ENCODE measurements at places on chromosomes 2 and 18.

DNA sequence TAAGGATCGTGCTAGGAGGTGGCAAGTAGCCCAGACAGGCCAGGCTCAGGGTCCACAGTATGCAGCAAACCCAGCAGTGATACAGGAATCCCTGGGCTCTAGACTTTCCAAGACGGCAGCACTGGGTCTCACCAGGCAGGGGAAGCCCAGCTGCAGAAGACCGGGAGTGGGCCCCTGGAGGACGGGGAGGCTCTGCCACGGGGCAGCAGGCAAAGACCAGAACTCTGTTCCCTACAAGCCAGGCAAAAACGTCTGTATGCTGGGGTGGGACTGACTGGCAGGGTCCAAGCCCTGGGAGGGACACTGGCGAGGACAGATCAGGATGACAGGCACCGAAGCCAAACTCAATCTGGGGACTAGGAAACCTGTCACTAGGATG, 98.9 kb upstream of the SEC11C start:
- DNase-seq, result no peak

- DNase-seq, result no peak
These were observed at the start of gene MATN3 for GRCh38 chr2:20012282-20013125. Gene MATN3 (minus strand): TSS chr2:20012668. CDS start chr2:20012631, 37 bp downstream.

DNA sequence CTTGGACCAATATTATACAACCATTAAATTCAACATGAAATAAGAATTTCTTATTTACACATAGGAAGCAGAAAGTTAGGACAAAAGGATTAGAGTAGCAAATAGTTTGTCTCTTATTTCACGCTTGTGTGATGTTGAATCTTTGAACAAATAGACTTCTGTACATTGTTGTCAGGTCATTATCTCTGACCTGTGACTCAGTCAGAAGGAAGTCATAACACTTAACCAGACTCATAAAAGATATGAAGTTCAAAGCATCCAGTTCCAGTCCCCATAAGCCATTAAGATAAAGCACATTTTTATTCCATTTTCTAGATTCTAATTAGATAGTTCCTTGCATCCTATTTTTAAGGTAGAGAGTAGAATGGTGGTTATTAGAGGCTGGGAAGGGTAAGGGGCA, 130.8 kb downstream of the UPP2 start:
- no peak for DNase-seq

DNA sequence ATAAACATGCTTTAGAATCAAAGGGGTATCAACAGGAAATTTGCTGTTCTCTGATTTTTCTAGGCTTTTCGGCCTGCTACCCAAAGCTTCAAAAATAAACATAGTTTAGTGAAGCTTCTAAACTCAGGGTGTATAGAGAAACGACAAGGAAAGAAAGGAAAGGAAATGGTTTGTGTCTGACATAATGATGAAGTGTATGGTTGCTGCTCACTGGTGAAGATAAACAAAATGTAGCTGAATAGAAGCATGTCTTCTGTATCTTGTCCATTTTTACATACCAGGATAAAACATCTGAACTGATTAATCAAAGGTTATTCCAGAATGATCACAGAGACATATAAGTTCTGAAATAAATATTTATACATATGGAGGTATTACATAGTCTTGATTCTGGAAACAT, 1324.6 kb upstream of the NRXN1 start:
- DNase-seq, result no peak

GRCh38 chr2:238771639-238772038, 76.2 kb upstream of the TWIST2 start:
- no peak for DNase-seq

GRCh38 chr2:227821043-227821942, 7.7 kb downstream of the CCL20 start:
- no peak for DNase-seq

GRCh38 chr2:3566806-3567205, 8.3 kb upstream of the RPS7 start:
- no peak for DNase-seq

DNA sequence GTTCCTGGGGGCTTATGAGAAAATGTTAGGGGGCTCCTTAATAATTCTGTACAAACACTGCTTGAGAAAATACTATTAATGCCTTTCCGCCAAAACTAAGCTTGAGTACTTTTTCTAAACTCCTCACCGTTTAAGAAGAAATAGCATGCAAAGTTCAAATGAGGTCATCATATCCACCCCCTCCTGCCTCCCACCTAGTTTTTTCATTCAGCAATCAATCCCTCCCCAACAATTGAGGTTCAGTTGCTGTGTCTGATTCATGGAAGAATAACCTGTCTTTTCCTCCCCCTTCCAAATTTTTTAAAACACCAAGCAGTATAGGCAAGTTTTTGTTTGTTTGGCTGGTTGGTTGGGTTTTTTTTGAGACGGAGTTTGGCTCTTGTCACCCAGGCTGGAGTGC, 24.4 kb upstream of the RMP24 start:
- no peak for DNase-seq
